T-helper 17 cell (primary cell): ENCODE measurements at places on chromosomes 7 and 10.
A peak's percentile ranks its signal among the peaks of the same experiment; 100 is the strongest.

GRCh38 chr10:103921750-103922195, 3.8 kb upstream of the STN1 start:
- peaks cover 3% of the 10 kb centered on the region for H3K36me3 ChIP-seq
- no peaks in the 10 kb centered on the region for H3K27me3 ChIP-seq
- no peak for DNase-seq
- peaks cover 10% of the 10 kb centered on the region for H3K4me1 ChIP-seq

DNA sequence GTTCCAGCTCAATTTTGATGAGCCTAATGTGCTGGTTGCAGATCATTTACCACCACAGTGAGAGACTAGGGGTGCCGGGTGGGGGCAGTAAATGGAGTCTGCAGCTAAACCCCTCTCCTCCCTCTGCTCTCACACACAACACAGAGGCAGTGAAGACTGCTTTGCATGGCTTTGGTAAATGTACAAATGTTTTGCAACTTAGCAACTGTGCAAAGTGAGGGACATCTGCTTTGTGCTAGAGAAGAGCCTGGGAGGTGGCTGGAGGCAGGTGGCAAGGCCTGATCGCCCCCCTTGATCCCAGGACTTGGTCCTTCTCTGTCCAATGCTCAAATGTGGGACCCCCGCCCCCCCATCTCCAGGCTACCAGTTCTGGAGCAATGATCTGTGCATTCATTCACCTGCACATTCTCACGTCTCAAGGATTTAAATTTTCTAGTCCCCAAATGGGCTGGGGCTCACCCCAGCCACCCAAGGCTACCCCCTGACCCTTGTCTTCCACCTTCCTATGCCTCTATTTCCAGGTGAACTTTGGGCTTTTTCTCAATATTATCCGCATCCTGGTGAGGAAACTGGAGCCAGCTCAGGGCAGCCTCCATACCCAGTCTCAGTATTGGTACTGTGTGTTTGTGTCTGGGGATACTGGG, 11.6 kb downstream of the GHRHR start:
- peaks cover 70% of the 10 kb centered on the region for H3K27me3 ChIP-seq
- DNase-seq: no peak
- no peak overlapping the region for H3K4me3 ChIP-seq
- peaks cover 6% of the 10 kb centered on the region for H3K4me1 ChIP-seq
- peaks cover 6% of the 10 kb centered on the region for H3K36me3 ChIP-seq
- H3K27ac ChIP-seq: no peak overlapping the region

DNA sequence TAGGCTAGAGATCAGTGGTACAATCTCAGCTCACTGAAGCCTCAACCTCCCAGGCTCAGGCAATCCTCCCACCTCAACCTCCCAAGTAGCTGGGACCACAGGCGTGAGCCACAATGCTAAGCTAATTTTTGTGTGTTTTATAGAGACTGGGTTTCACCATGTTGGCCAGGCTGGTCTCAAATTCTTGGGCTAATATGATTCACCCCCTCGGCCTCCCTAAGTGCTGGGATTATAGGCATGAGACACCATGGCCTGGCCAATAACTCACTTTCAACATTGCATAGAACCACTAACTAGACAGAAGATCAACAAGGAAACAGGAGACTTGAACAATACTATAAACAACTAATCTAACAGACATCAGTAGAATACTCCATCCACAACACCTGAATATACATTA, 191.7 kb downstream of the LRRN3 start:
- H3K27me3 ChIP-seq: no peaks in the 10 kb centered on the region
- H3K4me1 ChIP-seq: no peaks in the 10 kb centered on the region
- DNase-seq: no peak
- no peak overlapping the region for H3K27ac ChIP-seq
- H3K36me3 ChIP-seq: peaks cover 3% of the 10 kb centered on the region
- H3K4me3 ChIP-seq: no peak overlapping the region

DNA sequence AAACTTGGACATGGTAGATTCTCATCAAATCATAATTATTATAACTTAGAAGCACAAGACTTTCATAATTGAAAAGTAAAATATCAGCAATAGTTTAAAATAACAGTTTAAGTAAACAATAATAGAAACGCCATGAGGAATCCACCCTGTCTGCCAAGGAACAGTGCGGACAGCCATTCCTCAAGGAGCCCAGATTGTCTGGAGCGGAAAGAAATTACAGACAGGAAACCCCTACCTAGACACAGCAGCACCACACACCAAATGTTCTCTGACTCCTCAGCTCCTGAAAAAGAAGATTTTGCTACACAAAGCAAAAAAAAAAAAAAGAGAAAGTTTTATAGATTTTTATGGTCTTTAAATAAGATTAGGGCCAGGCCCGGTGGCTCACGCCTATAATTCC, 21.5 kb upstream of the SEC61G start:
- peaks cover 2% of the 10 kb centered on the region for H3K4me1 ChIP-seq
- no peak overlapping the region for H3K4me3 ChIP-seq
- peaks cover 10% of the 10 kb centered on the region for H3K36me3 ChIP-seq
- H3K27ac ChIP-seq: no peak overlapping the region

DNA sequence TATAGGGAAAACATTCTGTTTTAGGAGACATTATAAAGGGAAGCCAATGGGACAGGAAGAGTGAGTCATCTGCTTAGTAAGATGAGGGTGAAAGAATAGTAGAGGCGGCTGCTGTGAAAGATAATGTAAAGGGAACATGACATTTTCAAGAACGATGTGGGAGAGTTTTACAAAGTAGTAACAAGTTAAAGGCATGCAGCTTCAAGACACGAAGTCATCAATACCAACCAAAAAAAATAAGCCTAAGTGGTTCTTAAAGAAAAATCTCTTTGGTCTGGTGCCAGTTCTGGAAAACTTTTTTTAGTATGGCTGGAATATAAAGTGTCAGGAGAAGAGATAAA, 6.1 kb downstream of the GSTO1 start:
- H3K27ac ChIP-seq: peak overlapping the region; percentile 95
- peaks cover 11% of the 10 kb centered on the region for H3K36me3 ChIP-seq
- no peaks in the 10 kb centered on the region for H3K27me3 ChIP-seq
- no peak for DNase-seq
- peak overlapping the region; percentile 43 for H3K4me3 ChIP-seq
- peaks cover 64% of the 10 kb centered on the region for H3K4me1 ChIP-seq

DNA sequence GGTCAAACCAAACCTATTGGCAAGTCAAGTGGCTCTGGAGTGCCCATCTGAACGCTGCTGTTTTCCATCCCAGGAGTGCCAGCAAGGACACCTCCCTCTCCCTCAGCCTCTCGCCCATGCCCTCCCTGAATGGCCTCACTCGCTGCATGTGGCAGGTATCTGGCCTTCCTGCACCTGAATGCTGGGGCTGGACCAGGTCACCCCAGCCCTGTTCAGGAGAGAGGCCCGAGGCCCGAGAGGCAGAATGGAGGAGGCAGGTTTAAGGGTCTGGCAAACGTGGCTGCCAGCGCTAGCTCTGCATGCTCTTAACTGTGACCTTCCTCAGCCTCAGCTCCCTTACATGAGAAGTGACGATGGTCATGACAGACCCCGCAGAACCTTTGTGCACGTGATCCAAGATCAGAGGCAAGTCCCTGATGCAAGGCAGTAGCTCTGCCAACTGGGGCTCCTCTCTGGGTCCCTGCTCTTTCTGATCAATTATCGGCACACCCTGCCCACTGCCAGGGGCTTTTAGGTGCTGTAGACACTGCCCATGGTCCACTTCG, 295.7 kb upstream of the ZMIZ1 start:
- H3K27ac ChIP-seq: no peak overlapping the region
- peaks cover 21% of the 10 kb centered on the region for H3K27me3 ChIP-seq
- peaks cover 2% of the 10 kb centered on the region for H3K36me3 ChIP-seq
- DNase-seq: no peak
- H3K4me3 ChIP-seq: no peak overlapping the region

DNA sequence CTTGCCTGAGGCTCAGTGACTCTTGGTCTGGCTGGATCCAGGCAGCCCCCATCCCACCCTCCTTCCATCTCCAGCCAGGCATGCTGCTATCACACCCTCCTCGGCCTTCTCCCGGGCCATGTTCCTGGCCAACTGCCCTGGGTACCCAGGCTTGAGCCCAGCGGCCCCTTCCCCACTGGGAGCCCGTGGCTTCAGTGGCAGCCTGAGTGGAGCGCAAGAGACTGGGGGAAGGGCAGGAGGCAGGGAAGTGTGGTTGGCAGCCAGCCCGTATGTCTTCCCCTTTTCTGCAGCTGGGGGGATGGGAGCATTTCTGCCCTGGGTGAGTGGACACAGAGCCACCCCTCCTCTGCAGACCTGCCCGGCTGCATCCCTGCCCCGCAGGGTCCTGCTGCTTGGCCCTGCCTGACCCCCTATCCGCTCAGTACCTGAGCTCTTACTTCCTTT, 148.5 kb downstream of the ARHGAP22 start:
- no peak overlapping the region for H3K27ac ChIP-seq
- H3K4me3 ChIP-seq: no peak overlapping the region
- H3K4me1 ChIP-seq: no peaks in the 10 kb centered on the region
- no peaks in the 10 kb centered on the region for H3K36me3 ChIP-seq
- H3K27me3 ChIP-seq: peaks cover 4% of the 10 kb centered on the region

- H3K36me3 ChIP-seq: peaks cover 5% of the 10 kb centered on the region
- no peak for DNase-seq
- H3K4me1 ChIP-seq: peaks cover 12% of the 10 kb centered on the region
- H3K4me3 ChIP-seq: no peak overlapping the region
Measured at GRCh38 chr10:88497913-88498312, 85.2 kb downstream of the RNLS start.

DNA sequence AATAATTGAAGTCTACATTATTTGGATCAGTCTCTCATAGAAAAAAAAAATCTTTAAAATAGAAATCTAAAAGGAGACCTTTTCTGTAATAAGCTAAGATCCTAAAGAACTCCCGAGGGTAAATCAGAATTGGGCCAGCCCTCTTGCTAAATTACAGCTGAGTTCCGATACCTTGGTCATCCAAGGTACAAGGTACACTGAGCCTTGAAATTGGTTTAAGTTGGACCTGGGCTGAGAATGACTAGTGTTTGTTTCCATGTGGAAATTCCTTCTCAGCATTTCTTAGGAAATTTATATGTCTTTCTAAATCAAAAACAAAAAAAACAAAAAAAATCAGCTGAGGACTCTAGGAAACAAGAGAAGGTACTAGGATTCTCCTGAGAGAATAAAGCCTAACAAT, 64.9 kb downstream of the DNMBP start:
- no peak for DNase-seq
- no peaks in the 10 kb centered on the region for H3K27me3 ChIP-seq
- no peak overlapping the region for H3K4me3 ChIP-seq
- peaks cover 2% of the 10 kb centered on the region for H3K4me1 ChIP-seq
- peaks cover 5% of the 10 kb centered on the region for H3K36me3 ChIP-seq

GRCh38 chr10:51425431-51425830, 274.0 kb downstream of the CSTF2T start:
- DNase-seq: no peak
- H3K27me3 ChIP-seq: peaks cover 39% of the 10 kb centered on the region
- no peak overlapping the region for H3K4me3 ChIP-seq
- peaks cover 3% of the 10 kb centered on the region for H3K4me1 ChIP-seq
- H3K27ac ChIP-seq: no peak overlapping the region

GRCh38 chr10:8103543-8103942, 49.1 kb downstream of the GATA3 start:
- no peak overlapping the region for H3K4me3 ChIP-seq
- H3K27me3 ChIP-seq: peaks cover 4% of the 10 kb centered on the region
- peaks cover 7% of the 10 kb centered on the region for H3K4me1 ChIP-seq
- no peak overlapping the region for H3K27ac ChIP-seq

- H3K4me1 ChIP-seq: no peaks in the 10 kb centered on the region
- H3K36me3 ChIP-seq: peaks cover 2% of the 10 kb centered on the region
- H3K27ac ChIP-seq: no peak overlapping the region
Measured at GRCh38 chr10:44261296-44261695, 123.6 kb downstream of the CXCL12 start.

DNA sequence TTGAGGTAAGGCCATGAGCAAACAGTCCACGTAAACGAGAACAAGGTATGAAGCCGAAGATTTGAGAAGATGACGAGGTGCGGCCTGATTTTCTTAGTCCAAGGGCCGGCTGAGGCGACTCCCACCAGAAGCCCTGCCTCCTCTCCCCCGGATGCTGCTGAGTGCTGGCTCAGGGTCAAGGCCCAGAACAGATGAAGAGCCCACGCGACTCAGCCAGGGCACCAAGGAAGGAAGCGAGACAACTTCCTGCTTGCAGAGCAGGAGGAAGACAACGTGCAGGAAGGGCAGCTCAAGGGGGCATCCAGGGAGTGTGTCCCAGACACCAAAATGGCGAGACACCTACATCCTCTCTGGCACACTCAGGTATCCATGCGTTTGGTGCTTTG, 99.5 kb downstream of the CYTH3 start:
- H3K4me3 ChIP-seq: no peak overlapping the region
- H3K27me3 ChIP-seq: no peaks in the 10 kb centered on the region
- H3K27ac ChIP-seq: no peak overlapping the region
- H3K36me3 ChIP-seq: peaks cover 5% of the 10 kb centered on the region
- no peak for DNase-seq
- peaks cover 6% of the 10 kb centered on the region for H3K4me1 ChIP-seq

DNA sequence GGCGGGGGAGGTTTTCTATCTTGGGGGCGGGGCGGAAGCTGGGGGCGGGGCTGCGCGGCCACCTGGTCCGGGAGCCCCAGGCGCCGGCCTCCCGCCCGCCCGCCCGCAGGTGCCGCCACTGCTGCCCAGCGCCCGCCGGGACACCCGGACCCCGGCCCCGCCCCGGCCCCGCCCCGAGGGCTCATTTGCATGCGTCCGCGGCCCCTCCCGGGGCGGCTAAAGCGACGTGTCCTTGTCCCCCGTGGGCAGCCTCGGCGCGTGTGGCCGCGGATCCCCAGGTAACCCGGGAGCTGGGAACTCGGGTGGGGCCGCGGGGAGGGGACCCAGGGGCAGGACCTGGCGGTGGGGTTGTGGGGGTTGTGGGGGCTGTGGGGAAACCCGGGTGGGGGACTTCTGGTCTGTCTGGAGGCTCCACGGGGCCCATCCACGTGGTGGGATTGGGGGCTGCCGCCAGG, at the start of gene BHLHA15:
TSS of gene BHLHA15 (plus strand) at position 219 of the 455 bp plus-strand sequence. CDS start 871 bp downstream, outside the sequence.
- H3K36me3 ChIP-seq: no peaks in the 10 kb centered on the region
- H3K27ac ChIP-seq: no peak within 1 kb of the TSS
- peak within 1 kb of the TSS; percentile 76 for H3K4me3 ChIP-seq
- peaks cover 4% of the 10 kb centered on the region for H3K4me1 ChIP-seq

DNA sequence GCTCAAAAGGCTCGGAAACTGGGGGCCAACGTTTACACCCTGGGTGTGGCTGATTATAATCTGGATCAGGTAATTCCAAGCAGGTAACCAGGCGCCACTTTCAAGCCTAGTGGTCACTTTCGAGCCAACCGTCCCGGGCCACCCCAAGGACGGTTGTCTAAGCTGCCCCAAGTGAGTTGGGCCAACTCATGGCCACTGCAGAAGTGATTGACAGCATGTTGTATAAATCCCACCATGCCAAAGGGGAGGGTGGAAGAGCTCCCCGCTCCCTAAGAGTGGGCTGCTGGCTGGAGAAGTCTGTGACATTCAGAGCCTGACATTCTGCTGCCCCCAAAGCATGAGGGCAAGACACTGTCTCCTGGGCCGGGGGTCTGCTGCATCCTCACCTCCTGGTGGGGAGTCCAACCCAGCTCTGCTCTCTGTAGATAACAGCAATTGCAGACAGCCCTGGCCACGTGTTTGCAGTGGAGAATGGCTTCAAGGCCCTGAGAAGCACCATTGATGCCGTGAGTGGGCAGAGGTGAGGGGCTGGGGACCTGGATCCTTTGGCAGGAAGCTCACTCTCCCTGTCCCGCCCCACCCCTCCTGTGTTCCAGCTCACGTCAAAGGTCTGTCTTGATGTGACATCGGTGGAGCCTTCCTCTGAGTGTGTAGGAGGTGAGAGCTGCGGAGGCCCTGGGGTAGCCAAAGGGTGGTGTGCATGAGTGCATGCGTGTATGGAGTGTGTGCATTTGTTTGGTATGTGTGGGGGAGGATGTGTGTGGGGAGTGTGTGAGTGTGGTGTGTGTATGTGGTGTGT, 10.8 kb downstream of the ANTXRL start:
- H3K4me3 ChIP-seq: no peak overlapping the region
- no peak for DNase-seq
- peaks cover 9% of the 10 kb centered on the region for H3K36me3 ChIP-seq
- peak overlapping the region; percentile 81 for H3K27ac ChIP-seq
- H3K27me3 ChIP-seq: peaks cover 8% of the 10 kb centered on the region
- H3K4me1 ChIP-seq: peaks cover 23% of the 10 kb centered on the region
